ENCODE measurements at places on chromosomes 3 and 15. TPM values are rescaled to one million over a fixed set of nuclear protein-coding genes. Genes with fewer than 3 reads are reported as not detected.
A peak's percentile ranks its signal among the peaks of the same experiment; 100 is the strongest.

DNA sequence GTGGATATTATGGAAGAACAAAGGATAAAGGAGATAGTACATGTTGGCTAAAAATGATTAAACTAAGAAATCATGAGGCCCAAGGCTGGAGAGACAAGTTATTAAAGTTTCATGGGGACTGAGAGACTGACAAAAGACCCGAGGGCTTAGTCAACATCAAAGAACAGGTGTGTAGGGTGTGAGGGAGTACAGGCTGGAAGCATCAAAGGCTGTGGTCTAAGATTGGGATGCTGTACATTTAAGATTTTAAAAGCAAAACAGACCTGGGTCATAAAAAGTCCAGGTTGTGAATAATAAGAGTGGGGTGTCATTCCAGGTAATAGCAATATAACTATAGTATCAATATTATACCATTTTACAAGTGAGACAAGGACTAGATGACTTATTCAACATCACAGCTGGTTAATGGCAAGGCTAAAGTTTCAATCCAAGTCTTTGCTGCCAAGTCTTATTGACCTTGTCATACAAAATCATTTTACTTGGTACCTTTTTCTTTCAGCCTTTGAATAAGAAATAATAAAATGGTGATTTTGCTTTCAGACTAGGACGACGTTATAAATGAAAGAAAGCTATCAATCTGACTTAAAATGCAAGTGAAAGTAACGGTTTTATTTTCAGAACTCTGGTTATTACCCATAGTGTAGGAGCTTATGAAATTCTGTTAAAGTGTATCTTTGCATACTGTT lies 211.6 kb downstream of the TNIK start:
- H3K27ac ChIP-seq, result no peak overlapping the region
- H3K36me3 ChIP-seq, result no peaks in the 10 kb centered on the region
- no peaks in the 10 kb centered on the region for H3K27me3 ChIP-seq
- no peak overlapping the region for H3K4me3 ChIP-seq

GRCh38 chr15:82048811-82049210 lies 3.0 kb upstream of the MEX3B start:
- H3K27me3 ChIP-seq, result no peaks in the 10 kb centered on the region
- no peak overlapping the region for H3K4me3 ChIP-seq
- no peak overlapping the region for H3K27ac ChIP-seq
- H3K4me1 ChIP-seq, result peaks cover 7% of the 10 kb centered on the region
- no peaks in the 10 kb centered on the region for H3K36me3 ChIP-seq

GRCh38 chr3:148319960-148320359 lies 377.7 kb upstream of the AGTR1 start:
- no peaks in the 10 kb centered on the region for H3K4me1 ChIP-seq
- H3K4me3 ChIP-seq, result no peak overlapping the region
- no peaks in the 10 kb centered on the region for H3K27me3 ChIP-seq
- no peak for DNase-seq

DNA sequence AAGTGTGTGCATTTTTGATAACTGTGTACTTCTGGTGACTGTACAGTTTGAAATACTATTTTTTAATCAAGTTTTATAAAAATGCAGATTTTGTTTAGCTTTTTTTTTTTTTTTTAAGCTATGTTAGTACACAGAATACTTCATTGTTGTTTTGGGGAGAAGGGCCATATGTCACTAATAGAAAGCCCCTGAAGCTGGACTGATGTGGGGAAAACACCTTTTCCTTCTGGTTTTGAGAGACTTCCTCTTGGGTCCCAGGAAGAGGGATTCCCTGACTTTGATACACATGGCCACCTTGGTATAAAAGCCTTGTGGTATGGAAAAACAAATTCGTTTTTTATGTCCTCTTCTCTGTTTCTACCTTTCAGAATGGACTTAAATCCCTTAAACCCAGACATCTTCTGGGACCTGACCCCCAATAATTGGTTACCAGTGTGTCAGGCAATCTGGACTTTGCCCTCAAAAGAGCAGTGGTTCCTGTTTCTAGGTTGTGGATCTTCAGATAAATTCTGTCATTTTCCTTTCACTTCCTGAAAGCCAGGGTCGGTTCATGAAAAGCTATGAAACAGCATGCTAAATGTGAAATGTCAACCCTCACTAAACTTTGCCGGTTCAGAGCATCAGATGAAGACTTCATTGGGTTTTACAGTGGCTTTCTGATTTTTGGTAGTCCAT lies 31.1 kb upstream of the BLOC1S6 start:
- H3K27ac ChIP-seq, result no peak overlapping the region
- no peaks in the 10 kb centered on the region for H3K4me1 ChIP-seq
- no peaks in the 10 kb centered on the region for H3K36me3 ChIP-seq
- no peak overlapping the region for H3K4me3 ChIP-seq

DNA sequence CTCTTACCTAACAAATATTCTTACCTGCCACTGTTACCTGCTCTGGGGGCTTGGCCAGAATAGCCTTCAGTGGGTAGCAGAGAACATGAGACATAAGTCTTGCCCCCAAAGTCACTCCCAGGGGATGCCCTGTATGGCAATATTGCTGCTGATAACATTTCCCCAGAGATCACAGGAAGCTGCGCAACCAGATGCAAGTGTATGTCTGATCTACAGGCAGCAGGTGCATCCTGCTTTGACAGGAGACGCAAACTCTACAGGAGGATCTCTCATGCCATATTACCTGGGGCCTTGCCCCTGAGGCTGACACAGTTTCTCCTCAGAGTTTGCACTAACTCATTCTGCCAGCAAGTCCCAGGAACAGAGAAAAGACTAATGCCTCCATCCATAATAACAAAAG lies 174.4 kb upstream of the LPP start:
- H3K27ac ChIP-seq, result no peak overlapping the region
- H3K27me3 ChIP-seq, result no peaks in the 10 kb centered on the region
- H3K4me1 ChIP-seq, result no peaks in the 10 kb centered on the region
- no peak overlapping the region for H3K4me3 ChIP-seq

- no peak for DNase-seq
- H3K36me3 ChIP-seq, result no peaks in the 10 kb centered on the region
- H3K4me1 ChIP-seq, result no peaks in the 10 kb centered on the region
- H3K27me3 ChIP-seq, result no peaks in the 10 kb centered on the region
- H3K27ac ChIP-seq, result no peak overlapping the region
These were observed 360.4 kb downstream of the ULK4 start for GRCh38 chr3:41601404-41601987.

GRCh38 chr3:67774676-67775075 lies 120.3 kb upstream of the SUCLG2 start:
- H3K27ac ChIP-seq, result no peak overlapping the region
- no peaks in the 10 kb centered on the region for H3K36me3 ChIP-seq
- no peak overlapping the region for H3K4me3 ChIP-seq
- no peaks in the 10 kb centered on the region for H3K27me3 ChIP-seq

DNA sequence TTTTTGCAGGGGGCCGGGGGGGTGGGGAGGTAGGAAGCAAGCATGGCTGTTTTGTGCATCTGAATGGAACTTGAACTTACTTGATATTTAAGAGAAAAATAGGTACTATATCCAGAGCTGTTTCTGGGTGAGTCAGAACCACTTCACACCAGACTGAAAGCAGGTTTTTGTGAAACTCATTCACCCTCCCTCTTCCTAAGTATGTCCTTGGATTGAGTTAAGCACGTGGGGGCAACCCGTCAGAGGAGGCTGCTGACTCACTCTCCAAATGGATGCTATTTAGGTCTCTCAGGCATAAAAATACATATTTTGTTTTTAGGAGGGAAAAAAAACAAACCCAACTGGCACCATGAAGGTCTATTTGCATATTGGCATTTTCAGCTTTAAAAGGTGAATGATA lies 270.3 kb downstream of the RYR3 start:
- no peaks in the 10 kb centered on the region for H3K4me1 ChIP-seq
- H3K27me3 ChIP-seq, result no peaks in the 10 kb centered on the region
- no peak for DNase-seq

DNA sequence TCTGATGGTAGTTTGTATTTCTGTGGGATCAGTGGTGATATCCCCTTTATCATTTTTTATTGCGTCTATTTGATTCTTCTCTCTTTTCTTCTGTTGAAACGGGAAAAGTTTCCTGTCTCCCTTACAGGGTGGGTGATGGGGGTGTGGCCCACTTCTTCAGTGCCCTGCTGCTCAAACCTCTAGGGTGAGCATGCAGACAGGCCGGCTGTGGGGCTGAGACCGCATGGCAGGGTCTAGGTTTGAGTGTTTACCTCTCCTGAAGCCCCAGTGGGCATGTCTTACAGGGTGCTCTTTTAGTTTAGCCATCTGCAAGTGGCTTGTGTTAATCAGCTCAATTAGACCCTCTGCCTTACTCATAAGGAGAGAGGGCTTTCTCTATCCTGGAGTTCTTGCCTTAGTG lies 450.0 kb upstream of the EPHA3 start:
- no peaks in the 10 kb centered on the region for H3K27me3 ChIP-seq
- no peak overlapping the region for H3K4me3 ChIP-seq
- H3K4me1 ChIP-seq, result no peaks in the 10 kb centered on the region
- no peak overlapping the region for H3K27ac ChIP-seq
- DNase-seq, result no peak

- H3K27ac ChIP-seq, result no peak overlapping the region
- DNase-seq, result no peak
These were observed 47.5 kb upstream of the FAM98B start for GRCh38 chr15:38406436-38406835.

DNA sequence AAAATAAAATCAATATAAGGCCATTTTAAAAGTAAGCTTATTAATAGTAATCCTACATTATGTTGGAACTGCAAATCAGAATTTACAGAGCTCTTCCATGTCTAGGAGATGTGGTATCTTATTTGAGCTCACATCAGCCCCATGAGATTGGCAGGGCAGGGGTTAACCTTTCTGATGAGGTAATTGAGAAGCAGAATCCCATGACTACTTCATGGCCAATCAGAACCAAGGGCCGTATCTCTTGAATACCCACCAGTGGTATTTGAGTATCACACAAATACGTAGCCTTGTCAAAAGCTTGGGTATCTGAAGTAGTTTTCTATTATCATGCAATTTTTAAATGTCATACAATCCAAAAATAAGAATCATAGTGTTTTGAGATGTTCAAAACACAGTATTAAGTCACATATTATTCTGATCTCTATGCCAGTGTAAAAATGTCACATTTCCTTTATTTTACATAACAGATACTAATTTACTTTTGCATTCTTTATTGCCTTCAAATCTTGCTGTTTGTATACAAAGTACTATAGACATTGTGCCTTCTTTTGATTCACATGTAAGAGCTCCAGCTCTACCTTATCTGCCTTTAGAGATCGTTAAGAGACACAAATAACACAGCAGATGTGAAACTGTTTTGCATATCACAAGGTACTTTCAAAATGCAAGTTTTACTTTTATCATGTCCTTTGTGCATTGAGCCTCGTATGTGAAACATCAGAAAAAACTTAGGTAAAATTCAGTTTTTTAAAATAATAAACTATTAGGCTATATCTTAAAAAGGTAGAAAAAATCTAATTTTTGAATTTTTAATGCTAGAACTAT lies 251.7 kb upstream of the GOLGA6L4 start:
- H3K36me3 ChIP-seq, result no peaks in the 10 kb centered on the region
- no peaks in the 10 kb centered on the region for H3K27me3 ChIP-seq
- H3K27ac ChIP-seq, result no peak overlapping the region

GRCh38 chr15:57662091-57662744 lies 44.3 kb upstream of the POLR2M start:
- H3K27ac ChIP-seq, result no peak overlapping the region
- H3K36me3 ChIP-seq, result no peaks in the 10 kb centered on the region
- no peak for DNase-seq
- no peaks in the 10 kb centered on the region for H3K27me3 ChIP-seq
- H3K4me1 ChIP-seq, result peaks cover 4% of the 10 kb centered on the region

- peaks cover 11% of the 10 kb centered on the region for H3K4me1 ChIP-seq
- peak overlapping the region; percentile 41 for H3K4me3 ChIP-seq
- no peaks in the 10 kb centered on the region for H3K27me3 ChIP-seq
- no peaks in the 10 kb centered on the region for H3K36me3 ChIP-seq
- peak; percentile 86 for DNase-seq
- H3K27ac ChIP-seq, result peak overlapping the region; percentile 40
These were observed 39.7 kb upstream of the VEPH1 start for GRCh38 chr3:157542711-157543500.

DNA sequence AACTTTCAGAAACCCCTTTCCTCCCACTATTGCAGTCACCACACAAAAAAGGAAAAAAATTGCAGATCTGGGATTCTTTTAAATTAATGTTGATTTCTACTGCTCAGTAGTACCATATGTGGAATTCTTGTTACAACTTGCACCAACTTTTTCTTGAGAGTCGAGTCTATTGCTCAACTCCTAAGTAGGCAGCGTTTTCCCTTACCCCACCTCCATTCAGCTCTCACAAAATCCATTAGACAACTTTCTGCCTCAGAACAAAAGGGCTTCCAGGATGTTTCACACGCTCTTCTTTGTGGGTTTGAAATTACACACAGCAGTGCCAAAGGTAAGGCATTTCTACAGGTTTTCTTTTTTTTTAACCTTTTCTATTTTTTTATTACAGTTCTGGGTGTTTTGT lies 179.5 kb downstream of the ANXA2 start:
- H3K4me3 ChIP-seq, result no peak overlapping the region
- no peaks in the 10 kb centered on the region for H3K4me1 ChIP-seq
- H3K27me3 ChIP-seq, result no peaks in the 10 kb centered on the region
- H3K27ac ChIP-seq, result no peak overlapping the region
- DNase-seq, result no peak

- no peaks in the 10 kb centered on the region for H3K27me3 ChIP-seq
- H3K36me3 ChIP-seq, result no peaks in the 10 kb centered on the region
- no peak overlapping the region for H3K27ac ChIP-seq
- no peak for DNase-seq
- H3K4me3 ChIP-seq, result no peak overlapping the region
These were observed 82.4 kb downstream of the EBLN2 start for GRCh38 chr3:73143821-73144237.

- H3K27me3 ChIP-seq, result no peaks in the 10 kb centered on the region
- peaks cover 8% of the 10 kb centered on the region for H3K4me1 ChIP-seq
- DNase-seq, result no peak
- no peak overlapping the region for H3K4me3 ChIP-seq
- no peak overlapping the region for H3K27ac ChIP-seq
These were observed 12.1 kb downstream of the CHSY1 start for GRCh38 chr15:101239724-101240136.

DNA sequence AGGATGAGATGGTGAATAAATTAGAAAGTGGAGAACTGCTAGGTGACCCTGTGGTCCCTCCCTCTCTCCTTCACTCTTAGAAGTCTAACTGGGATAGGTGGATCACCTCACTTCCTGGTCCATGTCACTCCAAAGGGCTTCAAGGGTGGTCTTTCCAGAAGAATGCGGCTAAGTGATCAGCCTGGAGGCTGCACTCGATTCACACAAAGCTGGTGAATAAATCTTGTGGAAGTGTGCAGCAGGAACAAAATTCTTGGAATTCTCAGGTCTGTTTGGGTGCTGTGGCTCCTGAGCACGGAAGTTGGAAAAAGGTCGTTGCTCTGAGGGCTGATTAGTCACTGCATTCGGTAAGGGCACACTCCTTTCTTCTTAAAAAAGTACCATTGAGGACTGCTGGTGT lies 46.3 kb downstream of the GASK1A start:
- H3K4me3 ChIP-seq, result no peak overlapping the region
- H3K27me3 ChIP-seq, result no peaks in the 10 kb centered on the region
- no peak overlapping the region for H3K27ac ChIP-seq
- H3K4me1 ChIP-seq, result no peaks in the 10 kb centered on the region
- H3K36me3 ChIP-seq, result no peaks in the 10 kb centered on the region

- no peak overlapping the region for H3K4me3 ChIP-seq
- H3K27me3 ChIP-seq, result no peaks in the 10 kb centered on the region
- no peak for DNase-seq
These were observed 81.3 kb upstream of the NAALADL2 start for GRCh38 chr3:174777813-174778212.

The LSAMP gene
- 6.5 TPM for polyA plus RNA-seq

The MUC20 gene
- 7.8 TPM for polyA plus RNA-seq

The RTP3 gene
- polyA plus RNA-seq, result not detected

The STXBP5L gene
- polyA plus RNA-seq, result not detected

The ACKR4 gene
- polyA plus RNA-seq, result 2.0 TPM

The CPLX3 gene
- 0.28 TPM for polyA plus RNA-seq

The GABRB3 gene
- 0.60 TPM for polyA plus RNA-seq

The HESX1 gene
- polyA plus RNA-seq, result not detected

The SAMD7 gene
- not detected for polyA plus RNA-seq

Data from sigmoid colon (tissue), 7 donors.